Stimulated activated CD8-positive, alpha-beta memory T cell treated with anti-CD3 and anti-CD28 coated beads, Interleukin-15, amount 100 ng/mL, for 4 hours (primary cell): ENCODE measurements at places on chromosomes 4 and X.

DNA sequence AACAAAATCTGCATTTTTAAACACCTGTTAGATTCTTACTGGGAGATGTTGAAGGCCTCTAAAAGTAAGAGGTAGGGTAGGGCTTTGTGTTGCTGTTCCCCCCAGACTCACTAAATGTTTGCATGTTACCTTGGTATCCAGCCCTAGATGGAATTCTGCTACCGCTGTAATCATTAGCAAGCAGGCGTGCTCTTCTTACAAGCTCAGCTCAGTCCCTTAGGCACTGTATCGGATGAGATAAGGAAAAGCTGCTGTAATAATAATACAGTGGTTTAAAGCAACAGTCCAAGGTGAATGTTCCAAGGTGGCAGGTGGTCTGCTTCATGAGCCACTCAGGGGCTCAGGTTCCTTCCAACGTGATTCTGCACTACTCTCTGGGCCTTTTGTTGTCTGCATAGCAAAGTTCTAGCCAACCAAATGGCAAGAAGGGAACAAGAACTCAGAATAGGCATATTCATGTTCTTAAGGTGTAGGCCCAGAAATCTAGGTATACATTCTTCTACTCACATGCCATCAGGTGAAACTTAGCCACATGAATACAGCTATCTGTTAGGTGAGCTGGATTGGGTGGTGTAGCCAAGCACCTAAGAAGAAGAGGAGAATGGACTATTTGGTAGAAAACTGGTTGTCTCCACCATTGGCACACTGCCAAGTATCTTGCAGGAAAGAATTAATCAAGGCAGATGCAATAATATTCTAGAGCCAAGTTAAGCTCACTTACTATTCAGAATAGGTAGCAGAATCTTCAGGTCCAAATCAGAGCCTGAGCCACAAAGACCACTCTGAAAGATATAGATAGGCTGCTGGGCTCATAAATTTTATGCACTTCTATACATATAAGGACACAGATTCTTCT, 46.0 kb downstream of the COQ2 start:
- DNase-seq, result no peak

GRCh38 chr4:182143086-182143821, 99.9 kb upstream of the TENM3 start:
- no peak for DNase-seq

GRCh38 chr4:169493164-169493524, 119.2 kb downstream of the NEK1 start:
- DNase-seq, result no peak

DNA sequence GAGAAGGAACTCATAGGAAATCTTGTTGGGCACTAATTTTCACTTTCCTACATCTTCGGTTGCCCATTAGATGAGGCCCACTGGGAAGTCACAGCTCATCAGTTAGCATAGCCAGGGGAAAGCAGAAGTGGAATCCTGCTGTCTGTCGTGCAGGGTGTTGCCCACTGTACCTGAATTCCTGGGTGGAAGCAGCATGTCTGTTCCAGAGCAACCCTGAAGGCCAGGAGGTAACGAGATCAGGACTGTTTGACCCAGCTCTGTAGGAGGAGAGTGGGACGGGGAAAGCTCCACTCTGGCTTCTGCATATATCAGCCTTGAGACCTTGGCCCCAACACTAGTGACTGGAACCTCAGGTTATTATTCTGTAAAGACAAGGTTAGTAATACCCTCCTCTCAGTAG, 296.1 kb downstream of the EVC2 start:
- DNase-seq, result no peak

- no peak for DNase-seq
These were observed 180.6 kb upstream of the NUDT6 start for GRCh38 chr4:123102897-123103471.

- DNase-seq, result peak; percentile 36
These were observed 118.4 kb downstream of the DTHD1 start for GRCh38 chr4:36399762-36400353.
